ENCODE measurements at places on chromosomes 13 and 19.

DNA sequence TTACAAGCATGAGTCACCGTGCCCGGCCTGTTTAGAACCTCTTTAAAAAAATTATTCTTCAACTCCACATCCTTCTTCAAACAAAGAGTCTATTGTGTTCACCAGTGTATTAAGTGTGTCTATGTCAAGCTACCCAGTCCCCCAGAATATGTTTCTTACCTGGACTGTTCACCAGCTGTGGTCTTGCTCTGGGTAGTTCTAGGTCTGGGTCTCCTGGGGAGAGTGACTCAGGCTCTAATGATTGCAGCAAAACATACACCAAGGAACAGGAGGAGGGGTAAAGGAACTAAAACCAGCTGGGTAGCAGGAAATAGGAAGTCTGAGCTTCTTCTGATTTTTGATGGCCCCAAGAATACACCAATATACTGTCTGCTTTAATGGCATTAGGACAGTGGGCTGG is at the start of gene FPR1:
Gene FPR1, minus strand, starts transcription at position 224 of the 400 bp plus-strand sequence. CDS start 4,884 bp downstream, outside the sequence.
- DNase-seq, result no peak

DNA sequence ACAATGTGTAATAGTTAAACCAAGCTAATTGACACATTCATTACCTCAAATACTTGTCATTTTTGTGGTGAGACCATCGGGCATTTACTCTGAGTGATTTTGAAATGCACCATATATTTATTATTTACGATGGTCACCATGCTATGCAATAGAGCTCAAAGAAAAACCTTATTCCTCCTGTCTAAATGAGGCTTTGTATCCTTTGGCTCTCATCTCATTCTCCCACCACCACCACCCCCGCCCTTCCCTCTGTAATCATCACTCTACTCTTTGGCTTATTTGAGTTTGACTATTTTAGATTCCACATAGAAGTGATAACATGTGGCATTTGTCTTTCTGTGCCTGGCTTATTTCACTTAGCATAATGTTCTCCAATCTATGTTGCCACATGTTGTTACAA is 124.9 kb downstream of the CYSLTR2 start:
- no peak for DNase-seq

GRCh38 chr19:4295972-4296771 is 6.0 kb downstream of the TMIGD2 start:
- no peak for DNase-seq

DNA sequence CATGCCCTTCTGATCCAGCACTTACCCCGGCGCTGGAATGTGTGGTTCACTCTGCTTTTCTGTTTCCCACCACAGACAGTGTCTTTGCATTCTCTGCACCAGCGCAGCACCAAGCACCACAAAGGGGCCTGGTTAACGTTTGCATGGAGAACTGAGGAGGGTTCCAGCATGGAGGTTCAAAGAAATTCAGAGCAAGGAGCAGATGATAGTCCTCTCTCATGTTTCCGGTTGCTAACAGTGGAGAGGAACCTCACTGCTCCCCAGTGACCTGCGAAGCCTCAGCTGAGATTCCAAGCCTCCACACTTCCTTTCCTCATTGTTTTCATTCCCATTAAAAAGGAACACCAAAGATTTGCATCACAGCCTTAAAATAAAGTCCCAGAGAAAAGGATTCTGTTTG is 99.7 kb downstream of the STARD13 start:
- DNase-seq, result no peak

GRCh38 chr13:79190932-79191331 is 215.1 kb downstream of the RBM26 start:
- no peak for DNase-seq

GRCh38 chr13:79870766-79871165 is 389.8 kb downstream of the NDFIP2 start:
- no peak for DNase-seq

- DNase-seq, result peak; percentile 37
Measured at GRCh38 chr13:30577401-30577852, 40.3 kb upstream of the USPL1 start.

GRCh38 chr13:22629374-22629773 is 551.4 kb upstream of the SGCG start:
- DNase-seq, result no peak

DNA sequence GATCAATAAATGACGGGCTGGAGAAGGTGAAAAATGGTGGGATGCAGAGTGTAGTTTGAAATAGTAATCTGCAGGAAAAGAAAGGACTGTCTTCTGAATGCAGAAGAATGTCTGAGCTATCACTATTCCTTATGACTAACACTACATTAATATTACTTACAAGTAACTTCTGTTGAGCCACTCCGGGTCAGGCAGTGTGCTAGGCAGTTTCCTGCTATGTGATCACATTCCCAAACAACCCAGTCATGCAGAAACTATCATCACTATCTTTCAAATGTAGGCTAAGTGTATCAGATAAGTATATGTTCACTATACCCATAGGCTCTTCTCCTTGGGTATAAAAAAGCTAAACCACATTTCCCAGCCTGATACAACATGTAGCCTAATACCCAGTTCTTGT is 6.6 kb downstream of the ZNF599 start:
- DNase-seq, result no peak

- DNase-seq, result peak; percentile 8
Measured at GRCh38 chr13:39016787-39017186, 21.1 kb downstream of the PROSER1 start.

- peak; percentile 37 for DNase-seq
Measured at GRCh38 chr19:40274585-40275544, 10.3 kb downstream of the AKT2 start.

DNA sequence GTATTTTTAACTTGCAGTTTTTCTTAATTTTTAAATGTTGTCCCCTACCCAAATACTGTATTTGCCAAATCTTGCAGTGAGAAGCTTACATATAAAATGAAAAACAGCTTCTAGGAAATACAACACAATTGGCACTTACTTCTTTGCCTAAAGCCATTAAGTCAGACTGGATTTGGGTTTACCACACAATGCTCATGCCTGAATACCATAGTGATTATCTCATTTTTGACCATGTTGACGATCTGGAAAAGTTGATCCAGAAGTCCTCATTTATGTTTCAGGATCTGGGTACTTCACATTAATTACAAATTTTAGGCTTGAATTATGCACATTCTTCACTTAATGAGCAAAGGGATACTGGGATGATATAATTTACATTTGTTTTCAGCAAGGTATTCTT is 2.4 kb downstream of the RNF6 start:
- no peak for DNase-seq

- no peak for DNase-seq
Measured at GRCh38 chr19:42017040-42017439, 23.0 kb upstream of the ATP1A3 start.

DNA sequence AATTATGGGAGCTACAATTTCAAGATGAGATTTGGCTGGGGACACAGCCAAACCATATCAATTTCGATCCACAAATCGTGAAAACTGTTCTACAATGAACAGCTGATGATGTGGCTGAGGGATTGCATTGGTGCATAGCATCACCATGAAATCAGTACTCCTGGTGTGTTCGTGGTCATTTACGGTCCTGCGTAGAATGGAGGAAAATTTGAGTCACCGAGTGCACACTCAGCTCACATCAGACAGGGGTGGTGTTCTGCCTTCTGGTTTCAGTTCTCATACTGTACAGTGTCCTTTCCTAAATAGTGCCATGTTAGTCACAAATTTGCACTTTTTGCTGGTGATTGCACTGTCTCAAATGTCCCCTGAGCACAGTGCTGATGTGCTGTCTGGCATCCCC is 39.2 kb downstream of the MYH14 start:
- DNase-seq, result no peak

GRCh38 chr19:8528500-8528899 is 14.5 kb upstream of the ZNF414 start:
- no peak for DNase-seq

DNA sequence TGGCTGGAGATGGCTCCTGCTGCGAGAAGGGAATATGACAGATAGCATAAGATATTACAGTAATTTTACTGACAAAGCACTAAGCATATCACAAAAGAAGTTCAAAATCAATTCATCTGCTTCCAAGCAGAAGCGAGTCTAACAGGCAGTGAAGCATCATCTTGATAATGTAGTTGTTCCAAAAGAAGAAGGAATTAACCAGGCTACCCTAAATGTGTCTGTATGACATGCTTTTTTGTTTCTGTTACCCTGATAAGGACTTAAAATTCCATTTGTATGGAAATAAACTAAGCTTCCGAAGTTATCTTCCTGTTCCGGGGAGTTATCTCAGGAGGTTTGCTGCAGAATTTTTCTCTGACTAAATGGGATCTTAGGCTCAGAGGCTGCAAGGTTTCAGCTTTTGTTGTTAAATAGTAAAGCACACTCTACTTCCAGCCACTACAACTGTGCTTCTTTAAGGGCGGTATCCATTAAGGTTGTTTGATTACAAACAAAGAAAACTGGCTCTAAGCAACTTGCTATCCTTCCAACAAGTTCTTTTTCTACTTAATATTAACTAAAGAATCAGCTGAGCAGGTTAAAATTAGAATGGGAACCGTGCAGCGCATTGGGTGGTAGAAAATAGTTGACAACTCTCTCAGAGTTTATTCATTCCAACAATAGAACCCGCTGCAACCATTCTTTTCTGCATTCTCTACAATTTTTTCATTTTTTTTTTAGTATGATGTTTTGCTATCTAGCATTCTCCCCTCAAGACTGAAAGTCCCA is 607.3 kb downstream of the UQCRFS1 start:
- DNase-seq, result no peak

DNA sequence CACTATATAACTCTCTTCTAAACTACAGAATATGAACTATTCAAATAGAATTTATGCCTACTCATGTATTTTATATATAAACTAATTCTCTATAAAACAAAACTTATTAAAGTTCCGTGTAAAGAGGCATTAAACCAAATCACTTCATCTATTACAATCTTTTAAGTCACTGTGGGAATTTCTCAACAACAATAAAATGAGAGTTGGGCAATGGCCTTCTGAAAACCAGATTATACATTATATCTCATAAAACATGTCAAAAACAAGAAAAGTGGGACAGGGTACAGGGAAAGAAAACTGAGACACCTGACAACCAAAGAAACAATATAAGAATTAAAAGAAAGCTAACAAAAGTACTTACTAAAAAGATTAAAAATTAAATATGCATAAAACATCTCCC is 145.2 kb downstream of the DIAPH3 start:
- DNase-seq, result no peak

DNA sequence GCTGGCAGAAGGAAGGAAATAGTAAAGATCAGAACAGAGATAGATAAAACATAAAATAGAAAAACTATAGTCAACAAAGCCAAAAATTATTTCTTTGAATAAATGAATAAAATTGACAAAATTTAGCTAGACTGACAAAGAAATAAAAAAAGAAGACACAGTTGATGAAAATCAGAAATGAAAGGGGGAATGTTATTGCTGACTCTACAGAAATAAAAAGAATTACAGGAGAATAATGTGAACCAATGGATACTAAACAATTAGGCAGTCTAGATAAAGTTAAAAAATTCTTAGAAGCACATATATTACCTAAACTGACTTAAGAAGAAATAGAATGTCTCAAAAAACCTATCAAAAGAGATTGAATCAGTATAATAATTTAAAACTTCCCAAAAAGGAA is 933.8 kb downstream of the PCDH9 start:
- DNase-seq, result no peak

- DNase-seq, result no peak
Measured at GRCh38 chr13:47142105-47142504, 245.3 kb upstream of the HTR2A start.

DNA sequence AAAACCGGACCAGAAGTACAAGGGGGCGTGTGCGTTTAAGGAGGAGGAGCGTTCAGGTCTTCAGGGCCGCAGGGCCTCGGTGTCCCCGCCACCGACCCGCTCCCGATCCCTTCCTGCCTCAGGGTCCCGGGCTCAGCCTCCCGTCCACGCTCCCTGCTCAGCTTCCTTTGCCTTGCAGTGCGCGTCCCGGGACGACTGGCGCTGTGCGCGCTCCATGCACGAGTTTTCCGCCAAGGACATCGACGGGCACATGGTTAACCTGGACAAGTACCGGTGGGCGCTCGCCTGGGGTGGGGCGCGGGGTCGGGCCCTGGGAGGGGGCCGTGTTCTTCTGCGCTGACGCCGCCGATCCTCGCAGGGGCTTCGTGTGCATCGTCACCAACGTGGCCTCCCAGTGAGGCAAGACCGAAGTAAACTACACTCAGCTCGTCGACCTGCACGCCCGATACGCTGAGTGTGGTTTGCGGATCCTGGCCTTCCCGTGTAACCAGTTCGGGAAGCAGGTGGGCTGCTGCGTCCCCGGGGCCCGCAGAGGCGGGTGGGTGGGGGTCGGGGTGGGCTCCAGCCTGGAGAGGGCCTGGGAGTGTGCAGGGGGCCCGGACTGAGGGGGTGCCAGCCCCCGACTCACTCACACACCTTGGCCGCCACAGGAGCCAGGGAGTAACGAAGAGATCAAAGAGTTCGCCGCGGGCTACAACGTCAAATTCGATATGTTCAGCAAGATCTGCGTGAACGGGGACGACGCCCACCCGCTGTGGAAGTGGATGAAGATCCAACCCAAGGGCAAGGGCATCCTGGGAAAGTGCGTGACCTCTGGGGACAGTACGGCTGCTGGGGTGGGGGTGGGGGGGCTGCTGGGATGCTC is 1.4 kb downstream of the GPX4 start:
- DNase-seq, result no peak

All from stimulated activated CD4-positive, alpha-beta T cell treated with anti-CD3 and anti-CD28 coated beads, Interleukin-2, amount 100 ng/mL, for 24 hours (primary cell).